ENCODE measurements at places on chromosomes 1 and 21.

DNA sequence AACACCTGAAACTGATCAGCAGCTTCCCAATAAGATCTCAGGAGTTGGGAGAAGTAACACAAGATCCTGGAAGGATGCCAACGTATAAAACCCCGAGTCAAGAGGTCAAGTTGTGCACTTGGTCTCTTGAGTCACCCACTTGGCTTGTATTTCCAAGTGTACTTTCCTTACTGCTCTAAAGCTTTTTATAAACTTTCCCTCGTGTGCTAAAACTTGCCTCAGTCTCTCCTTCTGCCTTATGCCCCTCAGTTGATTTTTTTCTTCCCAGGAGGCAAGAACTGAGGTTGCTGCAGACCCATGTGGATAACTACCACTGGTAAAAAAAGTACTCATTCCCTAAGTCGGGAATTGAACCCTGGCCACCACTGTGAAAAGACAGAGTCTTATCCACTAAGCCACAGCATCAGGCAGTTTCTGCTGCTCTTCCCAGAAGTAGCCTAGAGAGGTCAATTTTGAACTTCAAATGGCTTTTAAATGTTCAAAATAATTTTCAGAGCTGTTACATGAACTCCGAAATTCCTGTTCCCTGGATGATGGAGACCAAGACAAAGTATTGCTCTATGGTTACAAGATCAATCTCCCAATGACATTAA, 28.9 kb downstream of the ITLN2 start:
- no peak for DNase-seq

DNA sequence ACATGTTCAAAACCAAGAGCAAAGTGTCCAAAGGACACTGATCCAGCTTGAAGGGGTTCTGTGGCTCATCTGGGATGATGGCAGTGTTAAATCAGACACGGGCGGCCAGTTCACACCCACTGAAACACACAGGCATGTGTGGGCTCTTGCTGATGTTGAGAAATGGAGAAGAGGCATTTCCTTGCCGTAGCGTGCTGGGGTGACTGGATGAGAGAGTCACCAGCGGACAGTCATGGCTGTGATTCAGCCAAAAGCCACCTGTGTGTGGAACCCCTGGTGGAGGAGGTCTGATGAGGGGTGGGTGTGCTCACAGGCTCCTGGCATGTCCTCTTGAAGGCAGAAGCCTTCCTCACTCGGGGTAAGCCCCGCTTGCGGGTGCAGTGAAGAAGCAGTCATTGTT, 7.2 kb downstream of the C1orf35 start:
- DNase-seq, result no peak

- DNase-seq, result no peak
These were observed 880.2 kb upstream of the NEGR1 start for GRCh38 chr1:73162564-73162963.

- no peak for DNase-seq
These were observed 1.1 kb upstream of the TMEM167B start for GRCh38 chr1:109089242-109090015.
